ENCODE measurements at places on chromosomes 13 and 19.

DNA sequence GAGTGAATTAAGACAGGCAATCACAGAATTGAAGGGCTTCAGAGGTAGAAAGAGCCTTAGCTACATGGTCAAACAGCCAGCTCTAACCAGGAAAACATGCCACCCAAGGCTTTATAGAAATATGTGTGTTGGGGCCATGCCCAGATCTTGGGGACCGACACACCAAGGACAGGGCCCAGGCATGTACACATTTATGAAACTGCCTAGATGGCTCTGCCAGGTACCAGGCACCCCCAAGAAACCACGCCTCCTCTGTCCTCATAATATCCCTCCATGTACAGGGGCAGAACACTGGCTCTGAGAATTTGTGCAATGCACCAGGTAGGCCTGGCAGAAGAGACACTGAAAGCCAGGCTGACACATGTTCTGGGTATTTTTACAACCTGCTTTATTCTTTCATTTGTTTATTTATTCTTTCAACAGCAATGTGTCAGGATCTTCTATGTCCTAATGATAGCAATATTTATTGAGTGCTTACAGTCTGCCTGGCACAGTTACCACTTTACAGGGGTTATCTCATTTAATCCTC, 137.9 kb upstream of the LSM14A start:
- DNase-seq: no peak

GRCh38 chr13:95447814-95448213, 104.7 kb upstream of the CLDN10 start:
- no peak for DNase-seq

DNA sequence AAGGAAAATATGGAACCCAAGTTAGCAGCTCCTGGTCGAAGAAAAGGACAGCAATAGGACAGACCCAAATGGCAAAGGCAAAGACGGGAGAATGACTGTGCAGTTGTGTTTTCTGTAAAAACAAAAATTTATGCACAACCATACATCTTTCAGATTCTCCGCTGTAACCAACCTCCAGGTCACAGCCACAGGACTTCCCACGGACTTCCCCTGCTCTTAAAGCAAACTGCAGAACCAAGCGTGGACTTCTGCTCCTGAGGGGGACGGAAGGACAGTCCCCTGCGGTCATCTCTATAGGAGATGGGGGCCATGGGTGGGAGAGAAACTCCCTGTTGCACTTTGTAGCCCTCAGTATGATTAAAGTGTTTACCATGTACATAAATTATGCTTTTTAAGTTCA, 2.5 kb downstream of the GRTP1 start:
- DNase-seq: no peak

DNA sequence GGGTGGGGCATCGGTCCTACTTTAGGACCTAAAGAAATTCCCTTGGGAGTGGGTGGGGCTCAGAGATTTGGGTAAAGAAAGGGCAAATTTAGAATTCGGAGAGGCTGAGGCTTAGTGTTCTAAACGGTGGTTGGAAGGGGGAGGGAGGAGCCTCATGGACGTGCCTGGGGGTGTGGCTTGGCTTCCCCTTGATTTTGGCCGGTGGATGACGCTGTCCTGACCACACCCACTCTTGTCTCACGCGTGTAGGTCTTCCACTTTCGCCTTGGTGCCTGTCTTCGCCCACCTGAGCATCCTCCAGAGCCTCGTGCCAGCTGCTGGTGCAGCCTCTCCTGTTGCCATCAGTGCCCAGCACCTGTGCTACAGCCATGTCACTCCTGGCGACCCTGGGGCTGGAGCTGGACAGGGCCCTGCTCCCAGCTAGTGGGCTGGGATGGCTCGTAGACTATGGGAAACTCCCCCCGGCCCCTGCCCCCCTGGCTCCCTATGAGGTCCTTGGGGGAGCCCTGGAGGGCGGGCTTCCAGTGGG, 1.2 kb upstream of the NUP62 start:
- no peak for DNase-seq

DNA sequence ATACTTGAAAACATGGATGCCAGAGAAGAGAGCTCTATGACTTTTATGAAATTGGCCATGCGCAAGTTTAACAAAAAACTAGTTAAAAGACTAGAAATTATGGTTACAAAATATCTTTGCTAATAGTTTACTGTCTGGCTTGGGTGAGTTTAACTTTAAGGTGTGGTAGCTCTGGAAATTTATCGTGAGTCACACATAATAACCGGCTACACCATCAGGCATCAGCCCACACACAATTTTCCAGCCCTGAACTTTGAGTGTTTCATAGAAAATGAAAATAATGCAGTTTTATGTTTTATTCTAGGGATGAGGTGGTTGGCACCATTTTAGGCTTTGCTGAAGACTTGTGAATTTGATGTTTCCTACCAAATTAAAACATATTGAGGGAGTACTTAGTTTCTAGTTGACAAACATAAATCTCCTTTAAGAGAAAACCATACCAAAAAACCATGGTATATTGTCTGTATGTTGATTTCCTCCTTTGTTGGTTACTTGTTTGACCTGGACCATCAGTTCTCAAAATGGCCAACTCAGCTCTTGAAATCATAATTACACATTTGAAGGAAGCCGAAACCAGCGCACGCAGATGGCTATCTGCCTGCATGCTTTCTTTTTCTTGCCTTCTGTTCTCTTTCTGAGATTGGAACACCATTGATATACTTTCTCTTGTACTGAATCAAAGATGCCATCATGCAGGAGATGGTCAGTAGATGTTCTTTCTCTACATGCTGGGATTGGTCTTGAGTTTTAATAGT, 125.1 kb downstream of the AKAP11 start:
- DNase-seq: no peak

DNA sequence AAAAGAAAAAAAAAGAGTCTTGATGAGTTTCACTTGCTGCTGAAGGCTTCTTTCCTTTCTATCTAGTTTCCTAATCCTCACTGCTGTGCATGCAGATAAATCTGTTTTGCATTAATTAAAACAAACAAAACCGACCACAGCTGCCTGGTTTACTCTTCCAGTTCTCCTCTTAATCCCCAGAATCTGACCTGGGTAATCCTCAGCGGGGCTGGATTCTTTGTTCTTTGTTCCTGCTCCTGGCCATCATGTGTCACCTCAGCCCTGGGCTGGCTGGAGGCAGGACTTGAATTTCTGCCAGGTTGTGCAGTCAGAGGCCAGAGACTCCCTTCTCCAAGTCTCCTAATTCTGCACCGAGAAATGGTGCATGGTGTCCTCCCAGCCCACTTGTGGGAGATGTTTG, 52.2 kb upstream of the CYP4F8 start:
- no peak for DNase-seq

DNA sequence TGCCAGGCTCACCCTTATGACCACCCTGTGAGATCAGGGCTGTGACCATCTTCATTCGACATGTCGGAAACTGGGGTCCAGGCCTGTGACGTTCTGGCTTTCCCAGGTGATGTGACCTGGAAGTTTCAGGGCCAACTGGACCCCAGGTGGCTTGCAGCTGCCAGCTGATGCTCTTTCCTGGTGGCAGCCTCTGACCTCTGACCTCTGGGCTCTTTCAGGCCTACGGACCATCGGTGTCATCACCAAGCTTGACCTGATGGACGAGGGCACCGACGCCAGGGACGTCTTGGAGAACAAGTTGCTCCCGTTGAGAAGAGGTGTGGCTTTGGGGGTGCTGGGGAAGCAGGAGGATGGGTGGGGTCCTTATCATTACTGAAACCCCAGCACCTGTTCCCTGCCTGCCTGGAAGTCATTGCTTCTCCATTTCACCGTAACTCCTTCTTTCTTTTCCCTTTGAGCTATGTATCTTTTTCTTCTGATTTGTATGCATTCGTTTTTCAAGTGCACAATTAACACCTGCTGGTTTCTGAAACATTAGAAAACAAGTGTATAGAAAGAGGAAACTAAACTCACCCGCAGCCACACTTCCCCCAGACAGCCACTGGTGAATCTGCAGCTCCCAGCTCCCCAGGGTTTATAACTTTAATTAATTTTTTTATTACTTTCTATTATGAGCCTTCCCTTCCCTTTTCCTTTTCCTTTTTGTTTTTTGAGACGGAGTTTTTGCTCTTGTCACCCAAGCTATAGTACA, 58.9 kb downstream of the TMED1 start:
- no peak for DNase-seq

DNA sequence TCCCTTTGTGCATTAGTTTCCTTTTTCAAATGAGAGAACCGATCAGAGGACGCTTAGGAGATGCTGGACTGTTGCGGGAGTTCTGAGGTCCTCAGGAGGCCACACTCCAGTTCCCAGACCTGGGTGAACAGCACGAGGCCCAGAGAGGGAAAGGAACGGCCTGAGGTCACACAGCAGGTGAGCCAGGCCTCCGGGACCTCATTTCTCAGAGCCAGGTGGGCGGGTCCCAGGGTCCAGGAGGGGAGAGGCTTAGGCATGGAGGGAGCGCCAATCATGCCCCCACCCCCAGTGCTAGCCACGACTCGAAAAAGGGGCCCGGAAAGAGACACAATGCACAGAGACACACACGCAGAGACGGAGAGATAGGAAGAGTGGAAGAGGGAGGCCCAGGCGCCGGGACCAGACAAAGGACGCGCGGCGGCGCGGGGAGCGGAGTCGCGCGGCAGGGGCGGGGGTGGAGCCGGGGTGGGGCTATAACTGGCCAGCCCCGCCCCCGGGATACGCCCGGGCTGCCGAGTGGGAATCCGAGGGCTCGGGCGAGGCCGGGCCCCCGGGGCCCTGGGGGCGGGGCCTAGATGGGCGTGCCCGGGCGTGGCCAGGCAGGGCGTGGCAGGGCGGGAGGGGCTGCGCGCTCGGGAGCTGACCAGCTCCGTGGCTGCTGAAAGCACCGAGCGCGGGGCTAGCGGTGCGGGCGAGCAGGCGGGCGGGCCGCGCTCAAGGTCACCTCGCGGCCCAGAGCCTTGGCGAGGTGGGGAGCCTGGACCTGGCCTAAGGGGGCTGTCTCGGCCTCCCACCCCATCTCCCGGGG, 1.6 kb downstream of the ELAVL3 start:
- DNase-seq: no peak

DNA sequence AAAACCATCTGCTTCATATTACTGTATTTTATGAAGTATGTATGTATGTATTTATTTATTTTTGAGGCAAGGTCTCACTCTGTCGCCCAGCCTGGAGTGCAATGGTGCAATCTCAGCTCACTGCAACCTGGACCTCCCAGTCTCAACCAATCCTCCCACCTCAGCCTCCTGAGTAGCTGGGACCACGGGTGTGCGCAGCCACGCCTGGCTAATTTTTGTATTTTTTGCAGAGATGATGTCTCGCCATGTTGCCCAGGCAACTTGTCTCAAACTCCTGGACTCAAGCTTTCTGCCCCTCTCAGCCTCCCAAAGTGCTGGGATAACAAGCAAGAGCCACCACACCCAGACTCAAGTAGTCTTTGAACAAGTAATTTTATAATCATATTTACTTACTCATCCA, 5.5 kb downstream of the KATNAL1 start:
- no peak for DNase-seq

GRCh38 chr13:48579165-48579918, 46.5 kb upstream of the RCBTB2 start:
- no peak for DNase-seq

DNA sequence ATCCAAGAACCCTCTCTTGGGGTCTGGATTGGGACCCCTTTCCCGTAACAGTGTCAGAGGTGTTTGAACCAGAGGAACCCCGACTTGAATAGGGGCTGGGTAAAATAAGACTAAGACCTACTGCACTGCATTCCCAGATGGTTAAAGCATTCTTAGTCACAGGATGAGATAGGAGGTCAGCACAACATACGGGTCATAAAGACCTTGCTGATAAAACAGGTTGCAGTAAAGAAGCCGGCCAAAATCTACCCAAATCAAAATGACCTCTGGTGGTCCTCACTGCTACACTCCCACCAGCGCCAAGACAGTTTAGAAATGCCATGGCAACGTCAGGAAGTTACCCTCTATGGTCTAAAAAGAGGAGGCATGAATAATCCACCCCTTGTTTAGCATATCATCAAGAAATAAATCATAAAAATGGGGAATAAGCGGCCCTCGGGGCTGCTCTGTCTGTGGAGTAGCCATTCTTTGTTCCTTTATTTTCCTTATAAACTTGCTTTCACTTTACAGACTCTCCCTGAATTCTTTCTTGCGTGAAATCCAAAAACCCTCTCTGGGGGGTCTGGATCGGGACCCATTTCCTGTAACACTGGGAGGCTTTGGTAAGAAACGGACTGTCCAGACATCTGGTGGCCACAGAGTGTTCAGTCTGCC, 4.4 kb upstream of the SIN3B start:
- no peak for DNase-seq

DNA sequence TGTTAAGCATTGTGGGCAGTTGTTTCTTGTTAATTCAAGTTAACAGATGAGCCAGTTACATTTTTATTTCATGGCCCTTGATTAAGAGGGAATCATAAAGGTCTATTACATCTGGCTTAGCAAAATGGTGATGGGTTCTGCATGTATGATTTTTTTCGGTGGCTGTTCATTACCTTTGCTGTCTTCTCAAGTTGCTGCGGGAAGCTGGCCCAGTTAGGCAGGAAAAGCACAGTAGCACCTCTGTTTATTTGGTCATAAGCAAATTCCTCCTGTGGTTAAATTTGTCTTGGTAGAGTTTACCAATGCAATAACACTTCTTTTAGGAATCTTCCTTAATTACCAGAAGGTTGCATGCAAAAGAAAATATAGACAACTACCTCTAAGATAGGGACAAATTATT, 104.5 kb downstream of the FRY start:
- no peak for DNase-seq

DNA sequence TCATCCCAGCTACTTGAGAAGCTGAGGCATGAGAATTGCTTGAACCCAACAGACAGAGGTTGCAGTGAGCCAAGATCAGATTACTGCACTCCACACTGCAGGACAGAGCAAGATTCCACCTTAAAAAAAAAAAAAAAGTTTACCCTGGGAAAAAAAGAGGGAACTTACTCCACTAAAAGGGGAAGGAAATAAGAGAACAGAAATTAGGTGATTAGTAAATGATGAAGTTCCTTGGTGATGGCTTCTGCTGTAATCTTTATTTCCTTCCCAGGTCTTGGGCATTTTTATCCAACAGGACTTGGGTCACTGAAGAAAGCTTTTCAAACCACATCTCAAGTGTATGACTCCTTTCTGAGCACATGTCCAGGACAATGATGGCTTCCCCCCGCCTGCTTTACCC, 9.3 kb downstream of the ZNF780A start:
- no peak for DNase-seq

- DNase-seq: no peak
Measured at GRCh38 chr19:1009041-1009980, 9.1 kb downstream of the GRIN3B start.

GRCh38 chr13:22961835-22962537, 218.8 kb upstream of the SGCG start:
- no peak for DNase-seq

DNA sequence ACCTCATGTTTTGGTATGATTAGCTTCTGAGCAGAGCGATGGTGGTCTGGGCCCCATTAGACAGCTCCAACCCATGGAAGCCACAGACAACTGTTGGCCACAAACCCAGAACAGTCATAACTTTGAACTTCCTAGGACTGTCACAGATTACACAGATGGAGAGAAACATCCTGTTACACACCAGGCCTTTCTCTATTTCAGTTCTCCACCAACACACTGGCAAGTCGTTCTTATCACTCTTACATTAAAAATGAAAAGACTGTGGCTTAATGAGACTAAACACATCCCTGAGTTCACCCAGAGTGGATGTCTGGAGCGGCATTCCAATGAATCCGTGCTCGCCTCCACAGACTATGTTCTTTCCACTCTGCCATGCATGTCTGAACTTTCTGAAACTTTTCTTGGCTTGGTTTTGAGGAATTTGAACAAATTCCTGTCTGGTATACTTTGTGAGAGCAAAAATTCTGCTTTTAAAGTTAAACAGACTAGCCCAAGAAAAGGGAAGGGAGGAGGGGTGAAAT, 109.1 kb downstream of the NALCN start:
- DNase-seq: no peak
